ENCODE measurements at places on chromosomes 4 and X.

DNA sequence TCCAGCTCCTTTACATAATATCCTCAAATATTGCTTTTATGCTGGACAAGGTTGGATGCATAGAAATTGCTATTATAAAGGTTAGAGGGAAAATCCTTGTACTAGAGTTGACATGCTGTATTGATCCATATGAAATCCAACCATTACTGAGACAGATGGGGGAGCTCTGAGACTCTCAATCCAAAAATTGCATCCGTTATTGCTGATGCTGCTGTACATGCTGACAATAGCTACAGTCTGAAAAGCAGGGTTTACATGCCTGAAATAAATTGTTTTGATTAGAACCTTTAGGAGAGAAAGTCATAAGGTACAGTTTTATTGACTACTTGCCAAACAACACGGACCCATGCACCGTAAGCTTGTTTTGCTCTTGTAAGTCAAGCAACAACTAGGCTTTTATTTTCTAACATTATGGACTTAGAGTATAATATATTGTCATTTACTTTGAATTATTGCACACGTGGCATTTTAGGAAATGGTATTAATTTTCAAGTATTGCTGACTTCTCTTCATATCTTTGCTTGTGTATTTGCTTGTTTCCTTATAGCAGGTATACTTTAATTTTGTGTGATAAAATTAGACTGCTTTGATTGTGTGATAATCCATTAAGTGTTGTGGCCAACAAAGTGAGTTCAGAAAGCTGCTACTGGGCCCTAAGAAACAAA is 1365.2 kb downstream of the STIM2 start:
- no peak for DNase-seq

DNA sequence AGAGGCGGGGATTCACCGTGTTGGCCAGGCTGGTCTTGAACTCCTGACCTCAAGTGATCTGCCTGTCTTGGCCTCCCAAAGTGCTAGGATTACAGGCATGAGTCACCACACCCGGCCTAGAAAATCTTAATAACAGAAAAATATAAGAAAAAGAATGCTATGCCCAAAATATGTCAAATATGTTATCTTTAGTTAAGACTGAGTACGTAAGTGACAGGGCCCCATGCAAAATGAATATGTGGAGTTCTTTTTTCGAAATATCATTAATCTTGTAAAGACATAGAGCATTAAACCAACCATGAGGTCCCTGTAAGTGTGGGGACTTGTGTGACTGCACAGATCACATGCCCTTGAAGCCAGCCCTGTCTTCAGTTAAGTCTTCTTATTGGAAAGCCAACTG is 8.9 kb upstream of the ZNF518B start:
- DNase-seq: no peak

- DNase-seq: no peak
These were observed 509.0 kb downstream of the PCDH19 start for GRCh38 chrX:99901091-99901490.

DNA sequence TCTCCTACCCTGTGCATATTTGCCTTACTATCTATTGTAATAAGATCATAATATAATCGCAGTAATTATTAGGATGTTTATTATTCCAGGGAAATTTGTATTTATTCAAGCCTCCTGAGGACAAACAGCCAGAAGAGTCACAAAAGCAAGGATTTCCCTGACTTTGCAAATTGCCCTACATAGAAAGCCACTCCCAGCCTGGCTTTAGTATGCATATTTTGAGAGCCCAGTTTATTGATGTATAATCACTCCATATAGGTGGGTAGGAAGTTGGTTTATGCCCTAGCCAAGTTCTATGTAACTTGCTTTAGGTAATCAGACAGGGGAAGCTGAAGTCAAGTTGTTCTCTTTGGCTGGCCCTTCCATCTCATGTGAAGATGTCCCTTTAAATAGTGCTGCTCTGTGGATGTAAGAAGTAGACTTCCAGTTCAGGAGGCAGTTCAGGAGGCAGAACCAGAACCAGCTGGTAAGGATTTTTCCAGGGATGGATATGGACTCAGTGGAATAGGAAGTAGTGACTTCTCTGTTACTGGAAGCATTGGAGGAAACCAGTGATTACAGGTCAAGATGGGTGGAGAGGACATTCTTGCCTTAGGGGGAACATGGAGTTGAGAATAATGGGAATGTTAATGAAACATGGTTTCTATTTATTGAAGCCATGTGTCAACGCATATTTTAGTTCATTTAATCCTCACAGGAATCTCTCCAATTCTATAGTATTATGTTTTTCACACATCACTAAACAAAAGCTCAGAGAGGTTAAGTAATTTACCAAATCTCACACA is 70.5 kb upstream of the KIT start:
- no peak for DNase-seq

DNA sequence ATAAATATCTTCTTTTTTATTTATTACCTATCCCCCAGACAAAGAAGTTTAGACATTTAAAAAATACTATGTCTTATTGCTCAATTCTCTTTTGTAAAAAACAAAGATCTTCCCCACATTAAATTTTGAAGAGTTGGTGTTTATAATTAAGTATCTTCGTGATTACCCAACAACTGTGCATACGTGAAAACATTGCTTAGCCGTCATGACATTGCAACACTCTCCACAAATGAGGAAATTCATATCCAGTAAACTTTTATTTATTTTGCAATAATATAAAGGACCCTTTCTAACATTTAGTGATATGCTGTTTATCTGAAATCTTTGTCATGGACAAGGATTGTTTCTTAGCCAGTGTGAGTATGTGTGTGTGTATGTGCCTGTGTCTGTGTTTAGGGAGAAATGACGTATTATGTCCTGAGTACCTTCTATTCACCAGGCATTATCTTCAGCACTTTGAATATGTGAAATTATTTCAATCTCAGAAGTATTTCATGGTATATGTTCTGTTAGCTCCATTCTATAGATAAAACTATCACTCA is 26.1 kb upstream of the EREG start:
- DNase-seq: no peak

GRCh38 chr4:128830906-128831503 is 21.5 kb downstream of the JADE1 start:
- no peak for DNase-seq

GRCh38 chr4:7000421-7001176 is 42.6 kb upstream of the TADA2B start:
- no peak for DNase-seq

- no peak for DNase-seq
These were observed 57.4 kb downstream of the CCSER1 start for GRCh38 chr4:90184560-90184959.

DNA sequence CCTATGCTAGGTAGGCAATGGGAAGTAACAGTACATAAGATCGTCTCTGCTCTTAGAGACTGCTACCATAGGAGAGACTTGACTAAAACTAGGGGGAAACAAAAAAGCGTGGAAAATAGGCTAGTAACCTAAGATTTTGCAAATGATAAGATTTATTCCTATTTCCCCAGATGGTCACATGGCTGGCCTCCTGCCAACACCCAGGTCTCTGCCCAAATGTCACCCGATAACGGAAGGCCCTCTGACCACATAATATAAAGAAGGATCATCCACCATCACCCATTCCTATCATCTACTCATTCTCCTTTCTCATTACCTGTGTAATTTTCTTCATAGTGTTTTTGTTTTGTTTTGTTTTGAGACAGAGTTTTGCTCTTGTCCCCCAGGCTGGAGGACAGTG is 4.7 kb downstream of the LAMP2 start:
- no peak for DNase-seq

GRCh38 chr4:8260656-8261111 is 8.9 kb upstream of the HTRA3 start:
- DNase-seq: no peak

- no peak for DNase-seq
These were observed 62.3 kb upstream of the ADRA2C start for GRCh38 chr4:3703677-3704521.

DNA sequence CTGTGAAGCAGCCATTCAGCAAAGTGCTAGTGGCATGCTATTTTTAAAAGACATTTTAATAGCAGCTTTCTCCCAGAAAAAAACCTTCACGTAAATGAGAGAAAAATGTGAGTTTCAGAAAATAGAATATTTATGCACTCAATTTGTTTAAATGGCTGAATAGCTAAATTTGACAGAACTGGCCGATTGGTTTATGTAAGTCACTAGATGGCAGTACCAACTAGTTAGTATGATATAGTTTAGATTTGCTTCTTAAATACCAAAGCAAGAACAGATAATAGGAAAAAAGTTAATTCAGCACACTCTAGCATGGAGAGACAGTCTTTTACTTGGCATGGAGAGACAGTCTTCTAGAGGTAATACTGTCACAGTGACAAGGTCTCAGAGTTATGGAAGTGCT is 250.1 kb downstream of the SNCA start:
- DNase-seq: peak; percentile 3

- DNase-seq: no peak
These were observed 116.4 kb downstream of the TSPAN5 start for GRCh38 chr4:98542011-98542410.

DNA sequence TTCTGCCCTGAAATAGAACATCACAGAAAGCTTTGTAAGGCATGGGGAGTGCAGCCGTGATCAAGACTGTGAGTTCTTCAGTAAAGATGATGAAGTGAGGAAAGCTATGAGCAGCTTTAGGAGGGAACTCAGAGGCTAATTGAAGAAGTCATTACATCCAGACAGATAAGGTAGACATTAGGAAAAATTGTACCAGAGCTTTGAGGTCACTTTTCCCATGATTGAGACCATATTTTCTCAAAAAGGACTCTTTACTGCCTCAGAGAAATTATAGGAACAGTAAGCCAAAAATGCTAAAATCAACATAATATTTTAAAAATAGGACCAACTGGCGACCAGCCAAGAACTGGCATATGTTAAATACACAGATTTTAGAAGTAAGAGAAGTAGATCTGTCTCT is 11.2 kb downstream of the CHST7 start:
- DNase-seq: no peak

DNA sequence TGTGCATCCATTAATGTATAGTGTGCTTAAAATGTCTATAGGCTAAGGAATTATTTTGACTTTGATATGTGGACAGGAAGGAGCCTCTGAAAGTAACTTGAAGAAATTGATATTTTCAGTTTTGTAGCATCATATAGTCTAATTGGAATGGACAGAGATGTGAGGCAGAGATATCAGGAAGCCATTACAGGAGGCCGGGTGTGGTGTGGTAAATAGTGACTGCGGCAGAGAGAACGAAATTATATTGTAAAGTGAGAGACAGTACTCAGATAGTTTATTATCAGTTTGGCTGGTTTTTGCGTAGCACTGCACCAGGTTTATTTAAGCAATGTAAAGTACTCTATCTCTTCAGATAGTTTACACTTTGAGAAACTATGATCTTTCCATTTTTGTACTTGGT is 98.5 kb downstream of the RAP1GDS1 start:
- no peak for DNase-seq

DNA sequence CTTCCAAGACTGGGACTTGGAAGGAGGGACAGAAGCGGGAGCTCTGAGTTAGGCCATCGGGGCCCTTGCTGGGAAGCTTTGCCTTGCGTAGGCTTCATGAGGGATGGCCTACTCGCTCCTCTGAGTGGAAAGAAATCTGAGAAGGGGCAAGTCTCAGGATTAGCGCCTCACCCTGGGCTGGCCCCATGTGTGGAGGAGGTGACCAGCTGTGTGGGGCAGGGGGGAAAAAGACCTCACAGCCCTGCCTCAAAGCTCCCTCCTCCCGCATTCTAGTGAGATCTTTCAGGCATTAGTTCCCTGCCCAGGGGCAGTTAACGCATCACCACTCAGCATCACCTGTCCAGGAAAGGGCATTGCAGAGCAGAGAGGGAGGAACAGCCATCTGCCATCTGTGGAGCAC is 156.1 kb downstream of the ENPP6 start:
- no peak for DNase-seq

- no peak for DNase-seq
These were observed 98.0 kb downstream of the CLCN4 start for GRCh38 chrX:10254739-10255138.

DNA sequence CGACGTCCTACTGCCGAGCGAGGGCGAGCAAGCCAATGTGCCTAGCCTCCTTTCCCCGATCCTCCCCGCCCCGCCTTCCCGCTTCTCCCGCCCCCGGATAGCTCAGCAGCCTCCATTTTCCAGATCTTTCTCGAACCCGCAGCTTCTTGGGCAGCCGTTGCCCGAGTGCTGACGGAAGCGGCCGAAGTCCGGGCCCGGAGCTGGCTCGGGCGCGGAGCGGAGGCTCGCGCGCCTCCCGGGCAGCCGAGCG is 172 bp upstream of the HSPA4L start:
- no peak for DNase-seq

DNA sequence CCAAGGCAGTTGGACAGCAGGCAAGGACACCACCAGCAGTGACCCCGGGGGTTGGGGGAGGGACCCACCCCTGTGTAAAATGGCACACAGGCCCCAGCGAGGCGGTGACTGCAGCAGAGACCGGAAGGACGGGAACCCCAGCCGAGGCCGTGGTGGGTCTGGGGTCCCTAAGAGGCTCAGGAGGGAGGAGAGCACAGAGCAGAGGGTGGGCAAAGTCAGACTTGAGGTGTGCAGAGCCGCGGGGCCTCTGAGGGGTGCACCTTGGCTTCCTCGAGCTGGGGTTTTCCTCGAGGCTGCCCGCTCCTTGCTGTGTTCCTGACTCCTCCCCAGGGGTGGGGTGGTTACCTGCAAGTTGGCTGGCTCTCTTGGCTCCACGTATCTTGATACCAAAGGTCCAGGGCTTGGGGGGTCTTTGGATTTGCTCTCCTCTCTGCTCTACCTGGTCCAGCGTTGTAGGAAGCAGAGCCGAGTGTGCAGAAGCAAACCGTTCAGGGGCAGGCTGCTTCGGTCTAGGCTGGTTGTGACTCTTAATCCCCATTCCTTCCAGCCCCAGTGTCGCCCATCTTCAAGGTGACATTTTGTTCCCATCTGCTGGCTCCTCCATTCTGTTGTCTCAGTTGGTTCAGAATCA is 37.9 kb upstream of the SORCS2 start:
- DNase-seq: no peak

GRCh38 chr4:106201373-106201772 is 114.6 kb downstream of the TBCK start:
- DNase-seq: no peak

- no peak for DNase-seq
These were observed 330.5 kb upstream of the AADAT start for GRCh38 chr4:170420255-170420693.

GRCh38 chrX:67346225-67346624 is 197.6 kb upstream of the AR start:
- no peak for DNase-seq

GRCh38 chrX:137297167-137297566 is 263.4 kb upstream of the GPR101 start:
- DNase-seq: no peak

DNA sequence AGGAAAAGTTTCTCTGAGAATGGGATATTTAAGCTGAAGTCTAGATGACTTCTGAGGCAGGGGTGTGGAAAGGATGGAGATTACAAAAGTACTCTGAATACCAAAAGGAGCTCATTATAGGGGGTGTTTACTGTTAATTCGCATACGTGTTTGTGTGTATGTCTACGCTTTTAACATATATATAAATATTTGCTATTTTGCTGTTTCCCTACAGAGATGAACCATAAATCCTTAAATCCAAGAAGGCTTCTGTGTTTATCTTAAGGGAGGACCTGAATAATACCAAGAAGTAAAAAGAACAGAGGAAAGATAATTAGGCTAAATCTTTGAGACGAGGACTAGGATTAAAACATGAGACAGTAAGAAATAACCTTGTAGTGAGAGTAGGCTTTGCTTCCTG is 166.0 kb downstream of the ARAP2 start:
- no peak for DNase-seq

Data from NCI-H2081 treated with DMSO at 0.1 percent for 48 hours (cell line).